SK-N-MC (cell line): ENCODE measurements at places on chromosomes 12 and 14.

- no peak for DNase-seq
These were observed 12.1 kb upstream of the SLC24A4 start for GRCh38 chr14:92310776-92311375.

DNA sequence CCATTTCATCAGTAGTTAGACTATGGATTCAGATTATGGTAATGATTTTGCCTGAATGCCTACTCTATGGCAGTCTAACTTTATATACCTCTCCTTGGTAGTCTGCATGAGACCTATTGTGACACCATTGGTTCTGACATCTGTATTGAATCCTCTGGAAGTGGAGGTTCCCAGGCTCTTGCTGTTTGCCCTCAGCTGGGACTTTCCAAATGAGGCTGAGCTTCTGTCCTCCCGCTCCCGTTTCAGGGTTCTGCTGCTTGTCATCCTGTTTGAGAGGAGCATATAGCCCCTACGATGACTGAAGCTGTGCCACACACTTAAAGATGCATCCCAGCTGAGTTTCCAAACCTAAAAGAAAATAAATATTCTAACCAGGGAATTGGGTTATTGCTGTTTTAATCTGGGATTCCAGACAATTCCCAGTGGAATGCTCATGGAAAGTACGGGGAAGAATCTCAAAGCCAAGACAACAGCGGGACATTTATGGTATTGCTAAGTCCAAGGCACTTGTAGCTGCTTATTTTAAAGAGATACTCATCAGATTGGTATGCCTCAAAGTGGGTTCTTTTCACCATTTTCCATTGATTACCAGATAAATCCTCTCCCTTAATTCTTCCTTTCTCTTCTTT lies 105.9 kb downstream of the ETV6 start:
- DNase-seq = no peak

GRCh38 chr12:124227951-124228711 lies 66.8 kb upstream of the RFLNA start:
- no peak for DNase-seq

GRCh38 chr12:53115112-53115890 lies 12.0 kb downstream of the SOAT2 start:
- no peak for DNase-seq

DNA sequence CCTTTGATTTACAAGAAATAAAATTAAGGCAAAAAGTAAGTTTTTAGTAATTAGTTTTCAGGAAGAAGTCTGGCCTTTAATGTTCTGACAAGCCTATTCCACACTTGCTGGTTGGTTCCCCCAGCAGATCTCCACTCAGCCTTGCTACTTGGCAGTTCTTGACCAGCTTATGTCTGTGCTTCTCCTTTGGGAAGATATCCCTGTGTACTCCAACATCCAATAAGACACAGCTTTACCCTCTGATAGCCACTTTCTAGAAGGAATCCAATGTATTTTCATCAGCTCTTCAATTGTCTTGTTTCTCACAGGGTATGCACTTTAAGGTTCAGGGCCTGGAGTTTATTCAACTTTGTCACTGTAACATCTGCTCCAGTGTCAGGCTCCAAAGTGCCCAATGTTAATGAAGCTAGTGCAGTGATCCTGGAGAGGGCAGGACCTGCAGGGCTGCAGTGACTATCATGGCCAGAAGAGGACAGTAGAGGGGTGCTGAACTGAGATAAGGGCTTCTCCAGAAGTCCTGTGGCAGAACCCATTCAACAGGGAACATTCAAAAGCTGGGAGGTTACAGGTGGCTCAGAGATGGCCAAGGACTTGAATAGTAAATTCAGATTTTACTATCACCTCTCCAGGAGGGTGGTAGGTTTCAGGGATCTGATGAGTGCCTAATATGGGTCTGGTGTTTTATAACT lies 22.9 kb downstream of the JKAMP start:
- DNase-seq = peak; percentile 47

DNA sequence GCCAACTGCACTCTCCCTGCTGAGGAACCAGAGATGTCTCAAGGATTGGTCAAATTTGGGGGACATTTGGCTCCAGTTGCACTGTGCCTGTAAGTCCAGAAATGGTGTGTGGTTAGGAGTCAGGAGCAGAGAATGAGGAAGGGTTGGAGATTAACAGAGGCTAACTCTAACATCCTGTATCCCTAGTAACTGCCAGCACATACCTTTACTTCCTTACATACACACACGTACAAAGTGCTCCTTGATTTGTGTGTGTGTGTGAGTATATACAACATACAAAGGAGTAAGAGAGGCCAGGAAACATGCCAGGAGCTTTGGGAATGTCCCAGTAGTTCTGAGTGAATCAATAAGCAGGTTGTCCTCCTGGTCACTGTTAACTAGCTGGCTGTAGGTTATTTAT lies 39.8 kb upstream of the NRXN3 start:
- no peak for DNase-seq

DNA sequence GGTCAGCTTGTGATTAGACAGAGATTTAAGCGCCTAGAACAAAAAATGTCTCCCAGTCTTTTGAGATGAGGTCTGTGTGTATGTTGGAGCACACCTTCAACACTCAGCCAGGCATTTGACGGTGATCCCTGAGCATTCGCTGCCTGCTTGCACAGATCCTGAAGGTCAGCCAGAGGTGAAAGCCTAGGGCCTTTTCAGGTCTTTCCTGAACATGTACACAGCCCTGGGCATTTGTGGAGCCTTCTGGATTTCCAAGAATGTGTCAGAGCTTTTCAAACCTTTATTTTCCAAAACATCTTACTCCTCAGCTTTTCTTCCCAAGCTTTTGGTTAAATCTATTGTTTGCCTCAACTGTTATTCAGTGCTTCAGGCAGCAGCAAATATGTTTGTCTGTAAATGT lies 59.1 kb upstream of the AMN start:
- DNase-seq = no peak

- no peak for DNase-seq
These were observed 15.4 kb downstream of the ISCA2 start for GRCh38 chr14:74508844-74509428.

GRCh38 chr14:95255487-95255886 lies 64.2 kb downstream of the CLMN start:
- peak; percentile 88 for DNase-seq

GRCh38 chr14:30389134-30389876 lies 169.7 kb upstream of the G2E3 start:
- DNase-seq = no peak

GRCh38 chr12:75727577-75727976 lies 216.2 kb upstream of the KRR1 start:
- no peak for DNase-seq

DNA sequence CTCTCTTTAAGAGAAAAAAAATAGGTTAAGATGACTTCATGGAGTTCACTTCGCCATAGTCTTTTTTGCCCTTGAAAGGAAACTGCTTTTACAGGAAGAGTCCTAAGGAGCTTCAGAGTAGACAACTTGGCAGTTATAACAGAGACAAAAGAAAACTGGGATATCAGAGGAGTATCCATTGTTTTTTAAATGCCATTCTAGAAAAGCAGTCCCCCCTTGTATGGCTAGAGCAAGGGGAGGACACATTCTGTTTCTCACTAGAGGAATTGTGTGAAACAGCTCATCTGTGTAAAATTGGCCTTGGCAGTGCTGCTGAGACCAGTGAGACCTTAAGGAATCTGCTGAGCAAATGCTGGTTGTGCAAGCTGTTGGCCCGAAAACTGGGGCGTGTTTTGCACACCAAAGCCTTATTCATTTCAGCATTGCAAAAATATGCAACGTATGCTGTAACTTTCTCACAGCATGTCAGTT lies 128.0 kb downstream of the GPR135 start:
- no peak for DNase-seq

- DNase-seq = no peak
These were observed 196.3 kb upstream of the PLEKHG7 start for GRCh38 chr12:92506460-92506859.
